ENCODE measurements at places on chromosomes 13 and 19.
A peak's percentile ranks its signal among the peaks of the same experiment; 100 is the strongest.

DNA sequence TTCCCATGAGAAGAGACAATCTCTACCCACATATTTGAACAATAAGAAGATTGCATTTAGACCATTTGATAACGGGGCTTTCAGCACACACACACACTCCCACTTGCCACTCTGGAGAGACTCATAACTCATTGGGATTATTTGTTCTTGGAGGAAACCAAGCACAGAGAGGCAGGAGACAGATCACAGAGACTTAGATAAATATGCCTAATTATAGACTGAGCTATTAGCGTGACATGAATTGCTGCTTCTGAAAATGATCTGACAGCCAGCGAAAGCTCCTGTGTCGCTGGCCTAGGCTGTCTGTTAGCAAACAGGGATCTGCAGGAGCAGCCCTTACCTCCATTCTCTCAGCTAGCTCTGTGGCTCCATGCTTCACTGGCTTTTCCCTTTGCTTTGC is 111.4 kb downstream of the CCNA1 start:
- DNase-seq, result no peak

DNA sequence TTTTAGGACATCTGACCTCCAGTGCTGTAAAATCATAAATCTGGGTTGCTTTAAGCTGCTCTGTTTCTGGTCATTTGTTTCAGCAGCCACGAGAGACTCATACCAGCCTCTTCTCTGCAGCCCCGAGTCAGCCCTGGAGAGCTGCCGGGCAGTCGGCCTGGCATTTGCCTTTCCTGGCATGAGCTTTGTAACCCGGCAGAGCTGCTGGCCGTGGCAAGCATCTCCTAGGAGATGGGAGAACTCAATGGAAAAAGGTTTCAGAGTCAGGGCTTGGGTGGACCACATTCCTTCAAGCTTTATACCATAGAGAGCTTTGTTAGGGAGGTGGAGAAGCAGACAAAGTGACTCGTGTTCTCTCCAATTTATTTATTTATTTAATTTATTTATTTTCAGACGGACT is 21.6 kb upstream of the CCL25 start:
- DNase-seq, result no peak

- DNase-seq, result no peak
These were observed 10.4 kb downstream of the IGLON5 start for GRCh38 chr19:51321799-51322198.

GRCh38 chr19:55246462-55247451 is 12.1 kb downstream of the PPP6R1 start:
- DNase-seq, result no peak

GRCh38 chr13:32284927-32285632 is 30.1 kb downstream of the ZAR1L start:
- DNase-seq, result peak; percentile 47

GRCh38 chr13:23516190-23516589 is 54.0 kb upstream of the TNFRSF19 start:
- DNase-seq, result no peak

DNA sequence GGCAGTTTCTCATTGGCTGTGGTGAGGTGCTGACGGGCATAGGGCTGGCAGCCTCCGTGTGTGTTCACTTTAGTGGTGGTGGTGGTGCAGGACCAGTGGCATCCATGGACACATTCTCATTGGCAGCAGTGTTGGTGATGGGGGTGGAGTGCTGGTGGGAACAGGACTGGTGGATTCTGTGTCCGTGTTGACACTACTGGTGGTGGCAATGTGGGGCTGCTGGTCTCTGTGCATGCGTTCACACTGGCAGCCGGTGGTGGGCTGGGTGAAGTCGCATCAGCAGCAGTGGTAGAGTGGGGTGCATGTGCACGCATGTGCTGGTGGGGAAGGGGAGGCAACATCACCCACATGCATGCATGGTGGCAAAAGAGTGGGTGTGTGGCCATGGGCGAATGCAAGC is 1471.4 kb upstream of the PCDH20 start:
- DNase-seq, result no peak

GRCh38 chr13:95642028-95642621 is 2.4 kb downstream of the DZIP1 start:
- peak; percentile 43 for DNase-seq

- DNase-seq, result peak; percentile 94
These were observed at the start of gene SNAPC2 for GRCh38 chr19:7919610-7920518. SNAPC2 (plus strand) TSS chr19:7920338; CDS start chr19:7920367, 29 bp downstream.

DNA sequence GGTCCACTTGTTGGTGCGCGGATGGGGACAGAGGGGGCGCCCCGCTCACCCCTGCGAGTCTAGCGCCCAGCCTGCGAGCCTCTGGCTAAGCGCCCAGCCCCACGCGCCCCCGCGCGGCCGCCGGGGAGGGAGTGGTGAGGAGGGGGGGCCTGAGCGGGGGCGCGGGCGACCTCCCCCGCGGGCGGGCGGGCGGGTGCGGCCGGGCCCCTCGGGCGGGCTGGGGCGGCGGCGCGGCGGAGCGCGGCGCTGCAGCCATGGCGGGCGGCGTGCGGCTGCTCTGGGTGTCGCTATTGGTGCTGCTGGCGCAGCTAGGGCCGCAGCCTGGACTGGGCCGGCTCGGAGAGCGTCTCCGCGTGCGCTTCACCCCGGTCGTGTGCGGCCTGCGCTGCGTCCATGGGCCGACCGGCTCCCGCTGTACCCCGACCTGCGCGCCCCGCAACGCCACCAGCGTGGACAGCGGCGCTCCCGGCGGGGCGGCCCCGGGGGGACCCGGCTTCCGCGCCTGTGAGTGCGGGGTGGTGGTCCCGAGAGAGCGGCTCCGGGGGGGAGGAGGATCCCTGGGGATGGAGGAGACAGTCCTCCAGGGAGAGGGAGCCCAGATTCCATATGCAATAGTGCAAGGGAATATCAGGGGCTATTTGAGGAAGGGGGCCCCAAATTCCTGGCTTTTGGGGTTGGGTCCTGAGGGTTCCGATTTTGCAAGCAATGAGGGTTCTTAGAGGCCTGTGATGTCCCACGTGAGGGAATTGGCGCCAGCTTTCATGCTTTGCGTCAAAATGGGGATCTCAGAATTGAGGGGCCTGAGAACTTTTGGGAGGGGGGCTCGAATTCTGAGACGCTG is at the start of gene LTBP4:
LTBP4 (plus strand) TSS at position 236 of the 841 bp plus-strand sequence; CDS start at position 255, 19 bp downstream.
- DNase-seq, result peak; percentile 57

GRCh38 chr19:38062959-38063761 is 156.2 kb downstream of the SIPA1L3 start:
- DNase-seq, result no peak

- DNase-seq, result no peak
These were observed 5.5 kb downstream of the ZBTB7A start for GRCh38 chr19:4061178-4061682.

DNA sequence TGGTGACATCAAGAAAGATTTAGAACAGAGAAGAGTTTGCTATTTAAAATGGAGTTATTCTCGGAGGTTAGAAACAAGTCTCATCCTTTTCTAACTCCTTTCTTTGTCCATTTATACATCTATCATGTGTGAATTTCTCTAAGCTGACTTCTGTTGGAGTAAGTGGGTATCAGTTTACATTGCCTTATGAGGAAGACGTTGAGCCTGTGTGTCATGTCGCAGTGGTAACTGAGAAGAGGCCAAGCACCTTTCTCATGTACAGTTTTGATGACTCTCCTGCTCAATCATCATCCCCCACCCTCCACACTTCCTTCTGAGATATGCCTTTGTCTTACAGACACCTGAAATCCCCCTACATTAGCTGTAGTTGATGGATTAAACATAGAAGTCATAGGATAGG is 624.8 kb downstream of the LIG4 start:
- no peak for DNase-seq

- no peak for DNase-seq
These were observed 2.0 kb downstream of the PALM start for GRCh38 chr19:710767-711166.

- DNase-seq, result no peak
These were observed 18.7 kb upstream of the SPRYD7 start for GRCh38 chr13:49954674-49955455.

DNA sequence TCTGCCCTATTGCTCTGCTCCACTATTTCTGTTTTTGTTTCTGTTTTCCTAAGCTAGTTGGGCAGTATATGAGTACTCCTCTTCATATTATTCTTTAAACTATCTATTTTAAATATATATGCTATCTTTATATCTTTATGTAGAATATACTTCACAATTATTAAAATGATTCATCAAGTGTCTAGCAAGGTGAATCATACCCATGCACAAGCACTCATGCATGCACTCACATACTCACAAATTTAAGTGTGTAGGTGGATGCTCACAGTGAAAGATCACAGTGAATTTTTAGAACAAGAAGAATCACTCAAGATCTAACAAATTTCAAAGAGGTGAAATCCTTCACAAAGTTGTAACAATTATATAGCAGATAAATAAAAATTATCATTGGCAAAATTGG is 435.6 kb upstream of the SLITRK5 start:
- DNase-seq, result no peak

GRCh38 chr19:31340042-31341025 is 8.9 kb downstream of the TSHZ3 start:
- DNase-seq, result no peak

DNA sequence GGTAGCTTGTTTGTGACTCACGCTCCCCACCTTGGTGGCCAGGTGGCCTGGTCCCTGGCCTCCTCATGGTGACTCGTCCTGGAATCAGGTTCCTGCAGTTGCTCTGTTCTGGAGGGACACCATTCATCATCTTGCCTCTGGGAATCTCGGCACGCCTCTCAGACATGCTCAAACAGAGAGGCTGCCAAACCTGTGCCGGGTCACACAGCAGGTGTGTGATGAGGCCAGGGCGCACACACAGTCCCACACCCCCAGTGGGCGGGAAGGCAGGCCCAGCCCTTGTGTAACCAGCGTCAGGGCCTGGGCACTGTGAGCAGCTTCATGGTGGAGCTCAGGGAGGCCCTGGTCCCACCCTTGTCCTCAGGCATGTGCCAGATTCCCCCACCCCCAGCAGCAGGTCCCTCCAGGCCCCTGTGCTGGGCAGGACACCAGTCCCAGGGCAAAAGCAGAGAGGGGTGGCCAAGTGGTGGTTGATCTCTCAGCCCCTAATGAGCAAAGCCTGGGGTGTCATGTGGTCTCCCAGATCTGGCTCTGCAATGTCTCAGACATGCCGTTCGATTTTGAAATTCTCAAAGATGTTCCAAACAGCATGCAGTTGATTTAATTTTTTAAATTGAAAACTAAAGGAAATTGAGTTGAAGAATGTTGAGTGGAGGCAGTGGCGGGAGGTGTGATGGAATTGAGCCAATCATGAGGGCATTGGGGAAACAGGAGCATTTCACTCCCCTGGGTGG is 12.1 kb downstream of the CEBPA start:
- DNase-seq, result no peak

DNA sequence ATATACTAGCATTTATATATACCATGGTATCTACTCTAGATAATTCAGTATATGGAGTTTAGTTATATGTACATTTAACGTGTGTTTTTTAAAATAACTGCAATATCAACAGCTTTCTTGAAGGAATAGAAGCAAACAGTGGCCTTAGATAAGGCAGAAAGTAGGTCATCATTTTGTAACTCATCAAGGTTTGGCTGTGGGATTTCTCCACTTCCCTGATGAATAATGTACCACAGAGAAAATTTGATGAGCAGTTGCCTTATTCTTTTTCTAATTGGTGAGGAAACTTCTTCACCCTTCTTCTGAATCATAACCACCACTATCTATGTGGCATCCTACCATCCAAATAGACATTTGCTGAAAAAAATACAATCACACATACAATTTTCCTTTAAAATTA is 590.2 kb upstream of the SPRY2 start:
- no peak for DNase-seq

- no peak for DNase-seq
These were observed 11.6 kb upstream of the PGLS start for GRCh38 chr19:17499648-17500446.

- DNase-seq, result peak; percentile 31
These were observed 55.6 kb downstream of the TMED1 start for GRCh38 chr19:10780368-10780767.

GRCh38 chr19:7744871-7745650 is 2.3 kb downstream of the CD209 start:
- no peak for DNase-seq

- no peak for DNase-seq
These were observed 138.5 kb downstream of the ZAR1L start for GRCh38 chr13:32176696-32177095.

DNA sequence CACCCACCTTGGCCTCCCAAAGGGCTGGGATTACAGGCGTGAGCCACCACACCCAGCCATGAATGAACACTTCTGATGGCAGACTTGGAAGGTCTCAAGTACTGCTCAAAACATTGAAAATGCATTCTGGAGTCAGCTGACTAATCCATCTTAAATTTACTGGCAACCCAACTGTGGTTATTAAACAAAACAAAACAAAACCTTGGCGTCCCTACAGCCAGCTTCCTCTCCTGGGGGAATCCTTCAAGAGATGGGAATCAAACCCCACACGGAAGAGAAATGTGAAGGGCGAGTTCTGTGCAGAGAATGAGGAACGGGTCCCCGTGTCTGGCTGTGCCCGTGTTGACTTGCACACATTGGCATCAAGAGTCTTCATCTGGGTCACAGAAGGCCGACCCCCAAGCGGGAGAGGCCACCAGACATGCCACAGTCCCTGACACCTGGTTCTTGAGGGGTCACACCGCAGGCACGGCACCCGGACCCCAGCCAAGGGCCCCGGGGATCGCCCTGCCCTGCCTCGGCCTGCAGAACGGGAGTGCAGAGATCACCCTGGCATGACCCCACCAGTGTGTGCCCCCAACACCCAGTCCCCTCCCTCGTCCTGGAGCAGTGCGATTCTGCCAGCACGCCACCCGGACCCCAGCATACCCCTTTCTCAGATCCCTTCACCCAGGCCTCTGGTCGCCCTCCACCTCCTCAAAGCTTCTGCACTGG is 3.2 kb downstream of the MAP2K2 start:
- peak; percentile 73 for DNase-seq

GRCh38 chr13:77878190-77878589 is 40.4 kb downstream of the EDNRB start:
- no peak for DNase-seq

- DNase-seq, result no peak
These were observed 410.9 kb downstream of the FOXO1 start for GRCh38 chr13:40255551-40255950.

DNA sequence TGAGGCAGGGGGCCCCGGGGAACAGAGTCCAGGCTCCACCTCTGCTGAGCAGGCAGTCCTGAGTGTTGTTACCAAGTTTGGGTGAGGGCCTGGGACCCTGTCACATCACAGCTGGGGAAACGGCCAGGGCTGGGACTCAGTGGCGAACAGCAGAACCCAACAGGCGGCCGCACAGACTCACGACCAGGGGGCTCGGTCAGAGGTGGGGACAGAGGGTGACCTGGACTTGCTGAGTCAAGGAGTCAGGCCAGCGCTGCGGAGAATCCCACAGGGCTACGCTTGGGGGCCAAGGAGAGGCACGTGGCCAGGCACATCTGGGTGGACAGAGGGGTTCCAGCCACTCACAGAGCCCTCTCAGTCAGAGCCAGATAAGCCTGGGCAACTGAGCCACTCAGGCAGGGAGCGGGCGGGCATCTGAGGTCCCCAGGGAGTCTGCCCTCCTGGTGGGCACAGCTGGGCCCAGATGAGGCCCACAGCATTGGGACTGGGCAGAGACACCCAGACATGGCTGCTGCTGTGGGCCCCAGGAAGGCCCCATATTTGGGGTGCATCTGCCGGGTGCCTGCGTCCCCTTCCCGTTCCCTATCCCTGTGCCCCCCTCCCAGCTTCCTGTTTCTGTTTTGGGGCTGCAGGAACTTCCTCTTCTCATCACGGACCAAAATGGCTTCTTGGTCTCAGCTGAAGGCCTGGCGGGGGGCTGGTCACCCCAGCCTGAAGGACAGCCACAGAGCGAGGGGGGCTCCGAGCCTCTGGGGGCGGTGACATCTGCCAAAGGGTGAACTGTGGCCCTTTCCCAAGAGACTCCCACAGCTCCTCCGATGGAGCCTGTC is 34.0 kb downstream of the CEBPA start:
- no peak for DNase-seq

- peak; percentile 77 for DNase-seq
These were observed 2.7 kb downstream of the COL4A1 start for GRCh38 chr13:110304256-110304655.

All from hepatic stellate cell (primary cell).